ENCODE measurements at places on chromosomes 2 and 18. TPM values are rescaled to one million over a fixed set of nuclear protein-coding genes. Genes with fewer than 3 reads are reported as not detected.

DNA sequence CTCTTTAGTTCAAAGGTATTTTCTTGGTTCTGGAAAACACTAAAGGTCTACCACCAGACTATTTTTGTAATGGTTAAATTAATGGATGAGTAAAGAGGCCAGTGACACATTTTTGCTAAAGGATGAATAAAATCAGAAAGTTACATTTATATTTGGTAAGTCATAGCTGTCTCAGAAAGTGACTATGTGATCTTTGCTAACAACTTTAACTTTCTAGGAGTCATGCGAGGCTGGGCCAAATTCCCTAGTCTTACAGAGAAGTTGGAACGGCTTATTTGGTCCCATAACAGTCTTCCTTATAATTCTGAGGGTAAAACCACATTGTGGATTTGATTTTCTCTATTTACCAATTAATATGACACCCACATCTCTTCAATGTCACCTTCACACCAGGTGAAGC lies 198.1 kb downstream of the PDE1A start:
- DNase-seq = no peak

DNA sequence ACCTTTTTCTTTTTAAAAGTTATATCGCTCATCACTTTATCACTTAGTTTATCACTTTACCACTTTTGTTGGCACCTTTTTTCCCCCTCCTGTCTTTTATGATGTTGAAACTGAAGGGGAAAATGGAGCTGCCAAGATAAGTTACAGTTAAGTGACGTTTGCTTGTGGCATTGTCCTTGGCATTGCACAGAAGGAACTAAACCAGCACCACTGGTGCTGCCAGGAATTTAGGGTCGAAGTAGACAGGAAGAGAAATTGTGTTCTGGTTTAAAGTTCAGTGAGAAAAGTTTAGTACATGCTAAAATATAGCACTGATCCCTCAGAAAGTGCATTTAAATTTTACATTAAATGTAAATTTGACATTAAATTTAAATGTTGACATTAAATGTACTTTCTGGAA lies 49.9 kb downstream of the MYO1B start:
- DNase-seq = peak; percentile 17

- peak; percentile 45 for DNase-seq
Observed at GRCh38 chr2:197215748-197216360, 94.7 kb downstream of the ANKRD44 start.

DNA sequence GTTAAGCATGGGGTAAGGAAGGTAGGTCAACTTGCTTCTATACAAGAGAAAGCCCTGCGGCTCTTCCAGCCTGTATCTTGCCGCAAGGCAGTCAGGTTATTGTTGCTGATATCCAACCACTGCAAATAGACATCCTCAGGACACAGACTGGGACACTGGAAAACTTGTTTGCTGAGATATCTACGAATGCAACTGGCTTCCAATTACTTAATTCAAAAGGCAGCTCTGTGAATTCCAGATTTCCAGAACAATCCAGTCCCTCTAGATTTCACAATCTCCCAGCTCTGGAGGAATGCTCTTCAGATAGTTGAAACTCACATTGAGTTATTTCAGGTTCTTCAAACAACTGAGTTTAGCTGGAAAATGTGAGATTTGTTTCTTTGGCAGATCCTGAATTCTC lies 34.6 kb upstream of the SP9 start:
- DNase-seq = no peak

DNA sequence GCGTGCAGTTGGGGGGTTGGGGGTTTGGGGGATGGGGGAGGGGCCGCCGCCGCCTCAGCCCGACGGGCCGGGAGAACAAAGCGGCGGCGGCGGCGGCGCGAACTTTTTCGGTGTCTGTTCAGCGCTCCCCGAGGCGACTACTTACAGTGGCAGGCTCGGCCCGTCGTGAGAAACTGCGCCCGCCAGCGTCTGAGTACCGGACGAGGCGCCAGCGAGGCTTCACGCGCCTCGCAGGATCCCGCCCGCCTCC lies 172 bp downstream of the PRKD3 start:
- no peak for DNase-seq

- no peak for DNase-seq
Observed at GRCh38 chr2:120878970-120879369, 143.3 kb downstream of the GLI2 start.

- no peak for DNase-seq
Observed at GRCh38 chr2:200056105-200056504, 100.7 kb downstream of the MAIP1 start.

DNA sequence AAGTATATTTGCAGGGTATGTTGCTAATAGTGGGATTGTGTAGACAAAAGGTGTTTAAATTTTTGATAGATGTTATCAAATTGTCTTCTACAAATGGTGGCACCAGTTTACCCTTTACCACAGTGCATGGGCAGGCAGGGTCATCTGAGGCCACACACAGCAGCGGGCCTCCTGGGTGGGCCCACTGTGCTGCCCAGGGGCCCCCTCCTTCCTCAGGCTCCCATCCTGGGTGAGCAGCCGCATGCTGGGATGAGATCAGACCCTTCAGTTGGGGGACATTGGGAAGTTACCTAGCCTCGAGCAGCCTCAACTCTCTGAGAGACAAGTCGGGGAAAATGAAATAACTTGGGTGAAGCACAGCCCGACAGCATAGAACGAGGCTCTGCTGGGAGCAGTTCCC lies 9.7 kb downstream of the MYO7B start:
- DNase-seq = no peak

- DNase-seq = no peak
Observed at GRCh38 chr2:126945118-126945517, 46.4 kb downstream of the TEX51 start.

- peak; percentile 84 for DNase-seq
Observed at GRCh38 chr18:27605107-27605834, 420.2 kb upstream of the CHST9 start.

DNA sequence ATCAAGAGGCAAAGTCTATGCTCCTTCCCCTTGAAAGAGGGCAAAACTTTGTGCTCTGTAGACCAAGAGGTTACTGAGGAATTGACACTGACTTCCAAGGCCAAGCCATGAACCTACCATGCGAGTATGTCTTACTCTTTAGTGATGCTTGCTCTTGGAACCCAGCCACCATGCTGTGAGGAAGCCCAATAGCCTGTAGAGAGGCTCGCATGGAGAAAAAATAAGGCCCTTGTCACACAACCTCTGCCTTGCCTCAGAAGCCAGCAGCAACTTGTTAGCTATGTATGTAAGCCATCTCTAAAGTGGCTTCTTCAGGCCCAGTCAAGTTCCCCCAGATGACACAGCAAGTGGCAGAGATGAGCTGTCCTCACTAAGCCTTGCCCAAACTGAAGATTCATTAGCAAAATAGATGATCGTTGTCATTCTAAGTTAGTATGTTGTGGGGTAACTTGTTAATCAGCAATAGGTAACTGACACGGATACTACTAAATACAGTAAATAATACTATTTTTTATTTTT lies 66.1 kb upstream of the RGPD5 start:
- no peak for DNase-seq

GRCh38 chr18:24346254-24346653 lies 51.4 kb downstream of the OSBPL1A start:
- no peak for DNase-seq

GRCh38 chr2:170086751-170087412 lies 91.1 kb upstream of the MYO3B start:
- peak; percentile 55 for DNase-seq

Gene UGT1A8
- total RNA-seq = not detected

Gene ANKRD30BL
- not detected for total RNA-seq

DNA sequence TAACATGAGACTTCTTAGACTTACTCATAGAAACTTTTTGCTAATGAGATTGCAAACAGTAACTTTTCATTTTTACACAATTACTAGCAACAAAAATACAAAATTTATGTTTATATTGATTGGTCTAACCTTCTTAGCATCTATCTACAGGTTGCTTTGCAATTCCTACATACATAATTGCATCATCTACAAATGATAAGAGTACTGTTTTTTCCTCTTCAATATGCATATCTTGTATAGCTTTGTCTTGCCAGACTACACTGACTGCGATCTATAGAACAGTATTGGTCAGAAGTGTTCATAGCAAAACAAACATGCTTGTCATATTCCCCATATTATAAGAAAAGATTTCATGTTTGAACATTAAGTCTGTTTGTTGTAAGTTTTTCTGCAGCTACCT lies 87.9 kb downstream of the ATAD2B start:
- no peak for DNase-seq

DNA sequence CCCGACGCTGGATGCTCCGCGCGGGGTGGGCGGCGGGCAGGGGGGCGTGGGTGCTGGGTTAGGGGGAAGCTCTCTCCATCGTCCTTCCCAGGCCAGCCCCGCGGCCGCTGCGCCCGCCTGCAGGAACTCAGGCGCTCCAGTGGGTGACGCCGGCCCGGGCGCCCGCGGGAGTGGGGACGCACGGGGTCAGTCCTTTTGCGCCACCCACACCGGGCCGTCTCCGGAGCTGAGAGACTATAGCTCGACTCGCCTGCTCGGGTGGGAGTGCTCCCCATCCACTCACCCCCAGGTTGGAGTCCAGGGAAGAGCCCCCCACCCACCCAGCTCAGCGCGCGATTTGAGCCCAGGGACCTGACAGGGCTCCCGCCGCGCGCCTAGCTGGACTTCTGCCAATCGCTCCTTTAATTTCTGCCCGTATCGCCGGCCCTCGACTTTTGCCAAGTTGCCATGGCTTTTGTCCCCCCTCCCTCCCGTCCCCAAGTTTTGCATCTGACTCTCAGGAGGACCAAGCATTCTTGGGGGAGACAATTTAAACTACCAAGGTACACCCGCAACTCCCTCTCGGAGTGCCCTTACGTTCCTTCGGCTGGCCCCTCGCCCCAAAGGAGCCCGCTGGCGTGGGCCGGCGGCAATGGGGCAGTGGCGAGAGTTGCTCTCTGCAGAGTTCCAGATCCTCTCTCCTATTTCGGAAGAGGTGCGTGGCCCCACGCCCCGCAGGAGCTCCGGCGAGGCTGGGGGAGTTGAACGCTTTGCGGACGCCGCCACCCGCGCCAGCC lies 205.8 kb upstream of the SMAD2 start:
- DNase-seq = no peak

DNA sequence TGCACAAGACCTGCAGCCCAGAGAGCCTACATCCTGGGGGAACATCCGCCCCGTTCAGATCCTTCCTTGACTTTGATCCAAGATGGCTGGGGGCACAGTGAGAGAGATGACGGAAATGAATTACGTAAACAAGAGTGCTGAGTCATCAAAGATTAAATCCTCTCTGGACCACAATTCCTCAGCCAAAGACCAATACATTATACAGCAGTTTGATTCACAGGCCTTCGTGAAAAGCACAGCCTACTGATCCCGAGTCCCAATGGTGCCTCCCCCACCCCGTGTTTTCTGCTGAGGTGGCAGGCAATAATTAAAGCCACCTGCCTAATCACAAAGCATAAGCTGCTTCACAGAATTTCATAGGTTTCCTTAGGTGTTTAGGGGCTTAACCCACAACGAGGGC lies 43.0 kb downstream of the MYO5B start:
- DNase-seq = no peak

Gene KLHL30
- total RNA-seq = not detected

Gene DNAJC5G
- total RNA-seq = 2.7 TPM

Gene LINC00305
- total RNA-seq = not detected

GRCh38 chr2:63888490-63889402 lies 47.0 kb downstream of the UGP2 start:
- peak; percentile 68 for DNase-seq

Gene KLHL41
- total RNA-seq = 0.34 TPM

DNA sequence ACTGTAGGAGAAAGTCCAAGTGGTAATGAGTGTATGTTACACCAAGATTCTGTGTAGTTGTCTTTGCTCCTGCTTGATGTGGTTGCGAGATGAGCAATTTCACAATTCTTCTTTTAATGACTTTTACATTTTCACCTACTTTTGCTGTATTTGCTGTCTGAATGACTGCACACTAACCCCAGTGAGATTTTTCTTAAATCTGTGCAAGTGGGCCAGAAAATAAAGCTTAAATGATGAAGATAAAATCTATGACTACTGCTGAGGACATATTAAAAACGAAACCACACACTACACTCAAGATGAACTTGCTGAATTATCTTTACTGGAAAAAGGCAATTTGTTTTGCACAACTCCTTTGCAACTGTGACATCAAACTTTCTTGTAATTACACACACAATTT lies 4.1 kb downstream of the LDAH start:
- no peak for DNase-seq

DNA sequence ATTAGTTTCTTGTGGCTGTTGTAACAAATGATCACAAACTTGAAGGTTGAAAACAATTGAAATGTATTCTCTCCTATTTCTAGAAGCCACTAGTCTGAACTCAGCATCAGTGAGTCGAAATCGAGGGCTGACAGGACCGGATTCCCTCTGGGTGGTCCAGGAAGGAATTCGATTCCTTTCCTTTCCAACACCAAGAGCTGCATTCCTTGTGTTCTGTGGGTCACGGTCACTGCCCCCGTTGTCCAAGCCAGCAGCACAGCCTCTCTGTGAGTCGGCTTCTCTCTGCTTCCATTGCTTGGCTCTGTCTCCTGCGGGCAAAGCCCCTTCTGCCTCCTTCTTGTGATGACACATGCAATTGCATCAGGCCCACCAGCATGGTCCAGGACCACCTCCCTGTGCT lies 67.3 kb downstream of the SMIM21 start:
- no peak for DNase-seq

Gene TDRD15
- total RNA-seq = not detected

GRCh38 chr2:191155608-191156071 lies 4.8 kb upstream of the STAT4 start:
- DNase-seq = peak; percentile 73

DNA sequence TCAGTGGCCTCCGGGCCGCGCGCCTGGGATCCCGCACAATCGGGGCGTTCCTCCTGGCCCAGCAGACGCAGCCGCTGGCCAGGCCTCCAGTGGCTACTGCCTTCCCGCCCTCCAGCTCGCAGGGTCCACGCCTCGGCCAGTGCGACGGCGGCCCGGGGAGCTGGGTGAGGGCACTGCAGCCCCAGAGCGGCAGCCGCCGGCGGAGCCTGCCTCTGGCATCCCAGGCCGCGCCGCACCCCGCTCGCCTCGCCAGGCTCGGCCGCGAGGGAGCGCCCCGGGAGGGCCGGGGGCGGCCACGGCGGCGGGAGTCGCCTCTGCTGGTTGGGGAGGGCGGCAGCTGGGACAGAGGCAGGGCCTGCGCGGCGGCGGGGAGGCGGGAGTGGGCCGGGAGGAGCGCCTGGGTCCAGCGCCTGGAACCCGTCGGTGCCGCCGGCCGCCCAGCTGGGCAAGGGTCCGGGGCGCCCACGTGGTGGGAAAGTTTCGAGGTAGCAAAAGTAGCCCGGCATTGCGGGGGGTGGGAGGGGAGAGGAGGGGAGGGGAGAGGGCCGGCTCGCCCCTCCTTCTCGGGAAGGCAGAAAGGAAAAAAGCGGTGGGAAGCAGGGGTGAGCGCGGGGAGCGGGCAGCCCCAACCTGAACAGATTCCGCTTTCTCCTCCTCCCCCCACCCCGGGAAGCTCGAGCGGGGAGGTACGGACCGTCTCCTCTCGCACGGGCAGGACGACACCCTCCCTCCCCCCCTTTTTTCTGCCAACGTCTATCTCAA lies 1.5 kb upstream of the INHBB start:
- peak; percentile 39 for DNase-seq

DNA sequence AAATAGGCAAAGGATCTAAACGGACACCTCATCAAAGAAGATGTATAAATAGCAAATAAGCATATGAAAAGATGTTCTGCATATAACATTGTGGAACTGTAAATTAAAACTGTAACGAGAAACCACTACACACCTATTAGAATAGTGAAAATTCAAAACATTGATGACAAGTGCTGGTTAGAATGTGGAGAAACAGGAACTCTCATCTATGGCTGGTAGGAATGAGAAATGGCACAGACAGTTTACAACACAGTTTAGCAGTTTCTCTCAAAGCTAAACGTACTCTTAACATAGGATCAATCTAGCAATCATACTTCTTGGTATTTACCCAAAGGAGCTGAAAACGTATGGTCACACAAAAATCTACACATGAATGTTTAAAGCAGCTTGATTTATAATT lies 126.2 kb downstream of the TRIB2 start:
- no peak for DNase-seq

- no peak for DNase-seq
Observed at GRCh38 chr2:70753031-70753430, 15.0 kb downstream of the ADD2 start.
